ENCODE measurements at places on chromosomes 16 and 17.

- DNase-seq = no peak
These were observed 775 bp downstream of the PRPSAP2 start for GRCh38 chr17:18858567-18859245.

- no peak for DNase-seq
These were observed 8.2 kb upstream of the BRD7 start for GRCh38 chr16:50377001-50377400.

- DNase-seq = no peak
These were observed 12.3 kb downstream of the HSD11B2 start for GRCh38 chr16:67443265-67443664.

DNA sequence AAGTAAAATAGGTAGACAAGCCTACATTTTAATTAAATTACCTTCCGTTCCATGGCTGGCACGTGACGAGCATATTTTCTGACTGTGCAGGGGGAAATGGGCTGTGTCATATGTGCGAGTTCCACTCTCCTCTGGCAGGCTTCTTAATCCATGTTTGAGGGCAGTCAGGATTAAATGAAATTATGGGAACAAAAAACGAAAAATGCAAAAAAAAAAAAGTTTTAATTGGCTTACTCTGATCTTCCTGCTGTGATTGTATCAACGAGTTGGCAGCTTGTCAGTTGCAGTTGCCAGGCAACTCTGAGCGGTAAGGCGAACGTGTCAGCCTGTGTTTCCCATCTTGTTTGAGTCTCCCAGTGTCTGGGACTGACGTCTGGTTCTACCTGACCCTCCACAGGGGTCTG is 302.9 kb upstream of the XYLT1 start:
- no peak for DNase-seq

GRCh38 chr16:27235055-27235937 is 32.0 kb downstream of the KDM8 start:
- peak; percentile 75 for DNase-seq

GRCh38 chr16:27264151-27264550 is 4.4 kb downstream of the NSMCE1 start:
- DNase-seq = no peak

GRCh38 chr16:27538528-27538927 is 11.2 kb downstream of the GTF3C1 start:
- no peak for DNase-seq

DNA sequence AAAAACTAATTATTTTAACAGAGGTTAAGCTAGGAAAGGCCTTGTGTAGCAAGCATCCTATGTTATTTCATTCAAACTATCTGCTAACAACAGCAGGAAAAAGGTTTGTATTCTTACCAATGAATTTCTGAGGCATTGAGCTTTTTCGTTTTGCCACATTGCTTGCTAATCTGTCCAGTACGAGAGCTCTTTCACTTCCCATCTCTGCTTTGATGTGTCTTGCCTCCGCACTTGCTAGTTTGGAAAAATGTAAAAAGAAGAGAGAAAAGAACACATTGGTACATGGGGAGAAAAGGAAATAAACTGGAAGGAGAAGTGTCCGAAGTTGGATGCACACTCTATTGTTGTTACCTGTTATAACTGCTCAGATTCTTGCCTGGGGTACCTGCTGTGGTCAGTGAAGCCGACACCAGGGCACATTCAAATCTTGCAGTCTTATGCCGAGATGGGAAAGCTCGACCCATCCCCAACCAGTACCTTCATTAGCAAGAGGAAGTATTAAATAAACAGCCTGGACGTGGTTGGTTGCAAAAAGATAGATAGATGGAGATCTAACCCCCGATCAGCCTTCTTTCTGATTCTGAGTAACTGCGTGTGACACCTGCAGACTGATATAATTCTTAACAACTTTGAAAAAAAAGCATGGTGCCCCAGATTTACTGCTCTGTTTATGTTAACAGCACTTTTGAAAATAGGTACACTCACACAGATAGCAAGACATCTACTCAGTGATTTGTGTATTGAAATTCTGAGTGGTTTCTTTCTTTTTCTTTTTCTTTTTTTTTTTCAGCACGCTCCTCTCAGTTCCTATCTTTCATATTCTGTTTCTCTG is 40.0 kb downstream of the GRB7 start:
- DNase-seq = no peak
